ENCODE measurements at places on chromosomes 2 and 18.
A peak's percentile ranks its signal among the peaks of the same experiment; 100 is the strongest.

DNA sequence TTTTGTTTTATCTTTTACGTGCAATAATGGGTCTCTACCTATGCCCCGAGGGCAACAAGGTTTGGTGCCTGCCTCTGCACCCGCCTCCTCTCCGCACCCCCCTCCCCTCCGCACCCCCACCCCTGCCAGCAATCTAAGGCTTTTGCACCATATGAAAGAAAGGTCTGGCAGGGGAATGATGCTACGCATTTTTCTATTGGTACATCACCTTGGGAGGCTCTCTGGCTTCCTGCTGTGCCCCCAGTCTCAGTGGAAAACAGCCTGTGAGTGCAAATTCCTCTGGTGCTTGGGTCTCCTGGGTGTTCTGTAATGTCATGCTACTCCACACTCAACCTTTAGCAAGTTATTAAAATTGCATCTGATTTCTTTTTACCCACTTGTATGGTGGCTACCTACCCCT is 161.3 kb upstream of the SMAD7 start:
- no peak for DNase-seq

DNA sequence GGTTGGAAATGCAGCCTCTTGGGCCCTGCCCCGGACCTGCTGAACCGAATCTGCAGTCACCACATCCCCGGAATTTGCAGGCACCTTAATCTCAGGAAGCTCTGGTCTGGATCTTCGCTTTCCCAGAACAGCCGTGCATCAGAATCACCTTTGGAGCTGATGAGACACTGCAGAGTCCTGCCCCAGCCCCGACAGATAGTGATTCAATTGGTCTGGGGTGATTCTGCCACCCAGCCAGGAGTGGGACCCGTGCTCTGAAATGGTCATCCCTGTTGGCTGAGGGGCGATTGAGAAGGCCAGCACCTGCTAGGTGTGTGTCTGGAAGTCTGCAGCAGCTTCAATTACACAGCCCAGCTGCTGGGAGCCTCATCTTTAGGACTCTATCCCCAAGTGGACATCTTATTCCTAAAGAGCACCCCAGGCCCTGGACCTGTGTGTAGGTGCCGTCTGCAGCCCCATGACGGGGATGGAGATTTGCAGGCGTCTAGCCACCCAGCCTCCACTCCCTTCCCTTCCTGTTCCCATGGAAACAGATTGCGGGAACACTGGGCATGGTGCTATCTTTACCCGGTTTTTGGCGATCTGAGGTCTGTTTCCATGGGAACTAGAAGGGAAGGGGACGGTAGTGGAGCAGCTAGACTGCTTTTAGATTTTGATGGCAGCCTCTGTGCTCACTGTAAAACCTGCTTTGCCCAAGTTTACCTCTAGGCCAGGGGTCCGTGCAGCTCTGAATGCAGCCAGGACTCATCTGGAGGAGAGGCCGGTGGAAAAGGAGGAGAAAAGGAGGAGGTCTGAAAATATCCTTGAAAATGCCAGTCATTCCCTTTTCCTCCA is 156.1 kb downstream of the LDLRAD4 start:
- DNase-seq: no peak

DNA sequence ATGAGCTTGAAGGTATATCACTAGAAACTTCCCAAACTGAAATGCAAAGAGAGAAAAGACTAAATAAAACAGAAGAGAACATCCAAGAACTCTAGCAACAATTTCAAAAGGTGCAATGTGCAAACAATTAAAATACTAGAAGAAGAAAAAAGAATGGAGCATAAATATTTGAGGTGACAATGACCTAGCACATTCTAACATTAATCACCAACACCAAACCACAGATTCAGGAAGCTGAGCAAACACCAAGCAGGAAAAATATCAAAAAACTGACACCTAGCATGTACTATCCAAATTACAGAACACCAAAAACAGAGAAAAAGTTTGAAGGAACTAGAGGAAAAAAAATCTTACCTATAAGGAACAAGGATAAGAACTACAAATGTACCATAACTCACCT is 460.8 kb downstream of the IRS1 start:
- DNase-seq: no peak

- peak; percentile 37 for DNase-seq
Observed at GRCh38 chr2:188523919-188524318, 232.2 kb downstream of the GULP1 start.
